ENCODE measurements at places on chromosomes 6 and 20. TPM values are rescaled to one million over a fixed set of nuclear protein-coding genes. Genes with fewer than 3 reads are reported as not detected.

- DNase-seq, result no peak
These were observed 2.9 kb downstream of the RBBP8NL start for GRCh38 chr20:62424249-62425107.

- no peak for DNase-seq
These were observed 116.8 kb upstream of the BEND6 start for GRCh38 chr6:56838016-56838555.

The ZC2HC1B gene
- total RNA-seq, result 0.24 TPM

- no peak for DNase-seq
These were observed 45.8 kb downstream of the EPM2A start for GRCh38 chr6:145689529-145689928.

DNA sequence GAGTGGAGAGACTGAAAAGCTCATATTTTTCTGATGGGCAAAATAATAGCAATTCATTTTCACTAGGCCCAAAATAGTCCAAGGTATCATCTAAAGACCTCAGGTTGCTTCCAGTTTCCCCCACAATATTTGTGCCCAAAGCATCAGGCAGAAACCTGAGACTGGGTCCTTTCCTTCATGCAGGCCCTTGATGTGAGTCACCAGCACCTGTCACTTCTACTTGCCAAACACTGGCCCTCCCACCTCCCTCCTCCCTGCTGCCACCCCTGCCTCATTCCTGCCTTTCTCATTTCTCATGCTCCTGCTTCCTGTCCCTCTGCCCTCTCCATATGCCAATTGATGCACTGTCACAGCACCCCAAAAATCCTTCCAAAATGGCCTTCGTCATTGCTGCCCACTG lies 230.4 kb upstream of the CST7 start:
- no peak for DNase-seq
